ENCODE measurements at places on chromosomes 5 and 9. TPM values are rescaled to one million over a fixed set of nuclear protein-coding genes. Genes with fewer than 3 reads are reported as not detected.
A peak's percentile ranks its signal among the peaks of the same experiment; 100 is the strongest.

- DNase-seq: no peak
Observed at GRCh38 chr5:36908544-36909260, 32.1 kb downstream of the NIPBL start.

- no peak for DNase-seq
Observed at GRCh38 chr5:132629230-132629944, 28.6 kb upstream of the IL13 start.

- no peak for DNase-seq
Observed at GRCh38 chr5:103473725-103474124, 88.9 kb downstream of the NUDT12 start.

DNA sequence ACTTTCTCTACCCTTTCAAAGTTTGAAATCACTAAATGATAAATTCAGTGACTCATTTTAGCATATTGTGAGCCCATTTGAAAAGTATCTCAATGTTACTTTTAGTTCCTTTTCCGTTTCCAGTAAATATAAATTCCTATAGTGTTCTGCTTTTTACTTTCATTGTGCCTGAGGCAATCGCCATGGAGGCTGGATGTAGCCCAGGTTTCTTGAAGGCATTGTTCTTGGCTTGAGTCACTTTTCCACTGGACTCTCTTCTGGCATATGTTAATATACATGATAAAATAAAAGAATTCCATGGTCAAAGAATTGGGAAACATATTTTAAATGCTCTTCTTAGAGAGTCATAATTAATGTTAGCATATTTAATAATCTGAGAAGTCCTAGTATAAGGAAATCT lies 327.0 kb downstream of the IZUMO3 start:
- no peak for DNase-seq

The ZNF879 gene
- 8.4 TPM for total RNA-seq

- no peak for DNase-seq
Observed at GRCh38 chr9:86511614-86512360, 157.6 kb upstream of the TUT7 start.

The PCDHGA6 gene
- 3.6 TPM for total RNA-seq

The GALNT12 gene
- total RNA-seq: 6.7 TPM

The C9 gene
- total RNA-seq: not detected

DNA sequence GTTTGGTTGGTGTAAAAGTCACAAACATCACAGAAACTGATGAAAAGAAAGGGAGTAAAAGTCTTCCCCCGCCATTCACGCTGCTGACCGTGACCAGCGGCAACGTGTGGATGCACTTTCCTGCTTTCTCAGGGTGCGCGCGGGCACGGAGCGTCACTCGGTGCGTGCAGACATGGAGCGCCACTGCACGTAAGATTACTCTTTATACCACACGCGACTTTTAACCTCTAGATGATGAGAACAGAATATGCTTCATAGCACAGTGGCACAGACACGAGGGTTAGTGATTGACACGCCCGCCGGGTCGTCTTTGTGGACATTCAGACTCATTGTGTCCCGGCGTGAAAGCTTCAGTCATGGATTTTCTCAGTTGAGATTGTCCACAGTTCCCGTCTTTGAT lies 15.7 kb downstream of the CEP72 start:
- no peak for DNase-seq

GRCh38 chr9:20640331-20641187 lies 18.3 kb upstream of the MLLT3 start:
- peak; percentile 86 for DNase-seq

GRCh38 chr9:104682642-104683041 lies 11.7 kb upstream of the OR13D1 start:
- DNase-seq: no peak

DNA sequence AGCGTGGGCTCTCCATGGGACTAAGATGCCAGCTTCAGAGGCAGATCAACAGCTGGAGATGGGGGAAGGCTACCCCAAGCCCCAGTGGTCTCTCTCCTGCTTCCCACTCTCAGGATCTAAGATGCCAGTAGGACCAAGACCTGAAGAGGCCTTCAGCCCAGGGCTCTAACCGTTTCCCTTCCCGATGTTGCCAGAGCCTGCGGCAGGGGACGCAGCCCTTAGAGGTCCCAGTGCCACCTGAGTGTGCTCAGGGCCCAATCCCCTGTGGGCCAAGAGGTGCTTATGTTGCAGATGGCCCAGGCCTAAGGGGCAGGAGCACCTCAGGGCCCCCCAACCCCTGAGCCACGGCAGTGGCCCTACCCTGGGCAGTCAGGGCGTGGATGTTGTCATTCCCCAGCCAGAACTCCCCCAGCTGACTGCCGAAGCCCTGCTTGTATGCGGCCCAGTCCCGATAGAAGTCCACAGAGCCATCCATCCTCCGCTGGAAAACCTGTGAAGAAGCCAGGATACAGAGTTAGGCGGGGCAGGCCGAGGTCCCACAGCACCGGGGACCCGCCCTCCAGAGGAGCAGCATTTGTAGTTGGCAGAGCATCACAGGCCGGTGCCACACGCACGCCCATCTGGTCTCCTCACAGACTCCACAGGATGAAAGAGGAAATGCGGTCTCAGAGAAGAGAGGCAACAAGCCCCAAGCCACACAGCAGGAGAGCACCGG lies 5.4 kb downstream of the FCN1 start:
- peak; percentile 60 for DNase-seq

- no peak for DNase-seq
Observed at GRCh38 chr5:77560677-77561263, 68.7 kb upstream of the WDR41 start.

- no peak for DNase-seq
Observed at GRCh38 chr5:38500573-38501260, 55.7 kb downstream of the LIFR start.

The CSF2 gene
- total RNA-seq: not detected

GRCh38 chr5:147310059-147310704 lies 75.4 kb downstream of the STK32A start:
- peak; percentile 87 for DNase-seq

DNA sequence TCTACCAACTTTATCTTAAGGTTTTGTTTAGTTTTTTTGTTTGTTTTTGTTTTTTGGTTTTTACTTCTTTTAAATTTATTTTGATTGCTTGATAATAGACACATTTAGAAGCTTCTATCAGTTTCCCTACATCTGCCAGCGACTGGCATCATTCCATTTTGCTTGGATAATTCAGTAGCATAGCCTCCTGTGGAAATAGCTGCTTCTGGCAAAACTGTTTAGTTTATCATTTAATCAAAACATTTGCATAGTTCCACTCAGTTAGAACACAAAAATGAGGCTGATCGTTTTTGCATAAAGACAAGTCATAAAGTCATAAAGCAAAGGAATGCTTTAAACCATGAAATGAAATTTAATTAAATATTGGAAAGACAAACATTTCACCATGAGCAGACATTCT lies 133.7 kb upstream of the NFIL3 start:
- no peak for DNase-seq
